CD4-positive, alpha-beta memory T cell (primary cell): ENCODE measurements at places on chromosomes 12 and 14. TPM values are rescaled to one million over a fixed set of nuclear protein-coding genes. Genes with fewer than 3 reads are reported as not detected.
A peak's percentile ranks its signal among the peaks of the same experiment; 100 is the strongest.

- H3K4me1 ChIP-seq, result peaks cover 16% of the 10 kb centered on the region
- DNase-seq, result no peak
- peaks cover 15% of the 10 kb centered on the region for H3K27me3 ChIP-seq
- H3K27ac ChIP-seq, result no peak within 1 kb of the TSS
- H3K4me3 ChIP-seq, result peak within 1 kb of the TSS; percentile 37
- H3K36me3 ChIP-seq, result no peaks in the 10 kb centered on the region
Observed at GRCh38 chr14:23183479-23183878, at the start of gene SLC7A8. Gene SLC7A8, minus strand, starts transcription at chr14:23183660. Its CDS starts 746 bp downstream, at chr14:23182914.

DNA sequence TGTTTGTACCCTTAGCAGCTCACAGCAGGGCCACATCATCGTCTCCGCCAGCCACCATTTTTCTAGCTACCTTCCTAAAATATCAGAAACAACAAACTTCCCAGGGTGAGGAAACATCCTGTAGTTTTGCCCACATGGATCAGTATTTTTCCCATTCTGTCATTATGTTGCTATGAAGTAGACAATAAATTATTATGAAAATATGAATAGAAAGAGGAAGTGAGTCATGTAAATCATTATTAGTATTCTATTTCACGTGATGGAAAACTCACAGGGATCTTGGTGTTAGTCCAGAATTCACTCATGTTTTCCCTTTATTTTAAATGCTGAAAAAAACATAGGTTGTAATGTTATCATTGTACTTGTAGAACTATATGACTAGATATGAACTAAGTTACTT lies 319.4 kb downstream of the SYT1 start:
- H3K27ac ChIP-seq, result no peak overlapping the region
- no peaks in the 10 kb centered on the region for H3K27me3 ChIP-seq
- no peak for DNase-seq
- H3K4me3 ChIP-seq, result no peak overlapping the region
- no peaks in the 10 kb centered on the region for H3K4me1 ChIP-seq

- H3K4me1 ChIP-seq, result no peaks in the 10 kb centered on the region
- no peaks in the 10 kb centered on the region for H3K27me3 ChIP-seq
- H3K27ac ChIP-seq, result no peak overlapping the region
Observed at GRCh38 chr14:40368314-40368713, 936.1 kb upstream of the FBXO33 start.

GRCh38 chr12:125114365-125115141 lies 49.3 kb downstream of the AACS start:
- H3K4me1 ChIP-seq, result no peaks in the 10 kb centered on the region
- no peak for DNase-seq
- H3K27ac ChIP-seq, result no peak overlapping the region
- no peak overlapping the region for H3K4me3 ChIP-seq

DNA sequence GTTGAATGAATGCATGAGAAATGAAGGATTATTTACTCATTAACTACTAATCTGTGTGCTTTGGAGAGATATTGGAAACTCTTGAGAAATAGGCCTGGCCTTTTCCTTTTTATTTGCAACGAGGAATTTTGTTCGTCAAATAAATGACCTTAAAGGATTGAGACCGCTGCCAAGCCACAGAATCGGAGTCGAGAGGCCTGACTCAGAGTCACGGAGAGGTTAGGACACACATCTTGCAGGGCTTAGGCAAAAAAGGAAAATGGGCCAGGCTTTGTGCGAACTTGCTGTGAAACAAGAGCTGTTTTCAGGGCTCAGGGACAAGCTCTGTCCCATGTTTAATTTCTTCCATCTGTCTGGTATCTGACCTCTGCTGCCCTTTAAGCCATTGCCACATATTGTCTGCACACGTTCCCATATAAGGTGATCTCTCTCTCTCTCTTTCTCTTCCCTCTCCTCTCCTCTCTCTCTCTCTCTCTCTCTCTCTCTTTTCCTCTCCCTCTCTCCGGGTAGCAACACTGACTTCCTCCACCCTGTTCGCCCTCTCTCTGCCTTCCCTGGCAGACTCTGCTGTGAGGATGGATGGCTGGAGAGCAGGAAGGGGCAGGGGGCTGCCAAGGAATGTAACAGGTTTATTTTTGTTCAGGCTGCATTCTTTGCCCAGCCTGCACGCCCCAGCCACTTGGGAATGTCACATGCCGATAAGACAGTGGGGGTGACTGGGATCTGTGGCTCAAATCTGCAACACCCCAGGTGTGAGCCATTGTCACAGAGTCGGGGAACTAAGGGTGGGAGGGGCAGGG lies 14.9 kb upstream of the IFT81 start:
- H3K4me1 ChIP-seq, result no peaks in the 10 kb centered on the region
- no peak overlapping the region for H3K4me3 ChIP-seq
- no peaks in the 10 kb centered on the region for H3K36me3 ChIP-seq
- DNase-seq, result no peak
- no peak overlapping the region for H3K27ac ChIP-seq

GRCh38 chr12:5633106-5633505 lies 201.2 kb downstream of the NTF3 start:
- H3K27ac ChIP-seq, result no peak overlapping the region
- DNase-seq, result no peak
- H3K27me3 ChIP-seq, result no peaks in the 10 kb centered on the region
- no peak overlapping the region for H3K4me3 ChIP-seq
- no peaks in the 10 kb centered on the region for H3K36me3 ChIP-seq
- no peaks in the 10 kb centered on the region for H3K4me1 ChIP-seq

- no peak overlapping the region for H3K27ac ChIP-seq
- peaks cover 23% of the 10 kb centered on the region for H3K4me1 ChIP-seq
- DNase-seq, result no peak
- H3K36me3 ChIP-seq, result no peaks in the 10 kb centered on the region
Observed at GRCh38 chr12:116202940-116203339, 74.6 kb downstream of the MED13L start.

GRCh38 chr12:96143392-96143791 lies 50.8 kb upstream of the ELK3 start:
- H3K27me3 ChIP-seq, result no peaks in the 10 kb centered on the region
- no peaks in the 10 kb centered on the region for H3K36me3 ChIP-seq
- peak; percentile 8 for DNase-seq
- H3K4me1 ChIP-seq, result peaks cover 15% of the 10 kb centered on the region
- no peak overlapping the region for H3K4me3 ChIP-seq
- H3K27ac ChIP-seq, result no peak overlapping the region

DNA sequence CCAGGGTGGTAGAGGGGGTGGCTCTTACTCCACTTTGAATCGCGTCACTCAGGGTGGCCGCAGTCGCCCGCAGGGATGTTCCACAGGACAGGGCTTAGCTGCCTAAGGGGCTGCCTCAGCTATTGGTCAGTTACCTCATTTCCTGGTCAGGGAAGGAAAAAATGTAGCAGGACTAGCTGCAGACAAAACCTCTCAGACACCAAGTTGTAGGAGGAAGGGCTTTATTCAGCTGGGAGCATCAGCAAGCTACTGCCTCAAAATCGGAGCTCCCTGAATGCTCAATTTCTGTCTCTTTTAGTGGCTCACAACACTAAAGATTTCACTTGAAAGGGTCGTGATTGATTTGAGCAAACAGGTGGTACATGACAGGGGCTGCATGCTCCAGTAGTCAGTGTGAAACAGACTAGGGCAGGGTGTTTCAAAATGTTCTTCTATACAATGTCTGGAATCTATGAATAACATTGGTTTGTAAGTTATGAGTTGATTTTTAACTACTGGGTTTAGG lies 6.4 kb upstream of the CLEC6A start:
- H3K4me3 ChIP-seq, result no peak overlapping the region
- no peak for DNase-seq
- no peaks in the 10 kb centered on the region for H3K27me3 ChIP-seq
- no peaks in the 10 kb centered on the region for H3K36me3 ChIP-seq

- H3K27me3 ChIP-seq, result no peaks in the 10 kb centered on the region
- no peak overlapping the region for H3K4me3 ChIP-seq
- H3K36me3 ChIP-seq, result no peaks in the 10 kb centered on the region
Observed at GRCh38 chr12:116919706-116920485, 9.1 kb downstream of the FBXW8 start.

DNA sequence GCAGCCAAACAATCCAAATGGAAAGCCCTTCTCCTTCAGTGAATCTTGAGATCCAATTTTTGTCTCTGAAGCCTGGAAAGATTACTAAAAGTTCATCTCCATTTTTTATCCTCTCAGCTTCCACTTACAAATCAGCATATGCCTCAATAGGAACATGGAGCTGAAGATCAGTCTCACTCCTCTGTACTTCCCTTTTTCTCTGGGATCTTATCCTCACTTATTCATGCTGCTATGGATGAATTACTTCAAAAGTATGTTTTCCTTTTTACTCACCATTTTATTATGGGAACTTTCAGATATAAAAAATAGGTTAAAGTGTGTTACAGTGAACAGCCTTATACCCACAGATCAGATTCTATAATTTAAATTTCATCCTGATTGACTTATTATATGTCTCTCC lies 14.4 kb upstream of the NTF3 start:
- no peak overlapping the region for H3K4me3 ChIP-seq
- no peak for DNase-seq
- H3K27ac ChIP-seq, result no peak overlapping the region
- no peaks in the 10 kb centered on the region for H3K27me3 ChIP-seq
- no peaks in the 10 kb centered on the region for H3K4me1 ChIP-seq
- H3K36me3 ChIP-seq, result no peaks in the 10 kb centered on the region

DNA sequence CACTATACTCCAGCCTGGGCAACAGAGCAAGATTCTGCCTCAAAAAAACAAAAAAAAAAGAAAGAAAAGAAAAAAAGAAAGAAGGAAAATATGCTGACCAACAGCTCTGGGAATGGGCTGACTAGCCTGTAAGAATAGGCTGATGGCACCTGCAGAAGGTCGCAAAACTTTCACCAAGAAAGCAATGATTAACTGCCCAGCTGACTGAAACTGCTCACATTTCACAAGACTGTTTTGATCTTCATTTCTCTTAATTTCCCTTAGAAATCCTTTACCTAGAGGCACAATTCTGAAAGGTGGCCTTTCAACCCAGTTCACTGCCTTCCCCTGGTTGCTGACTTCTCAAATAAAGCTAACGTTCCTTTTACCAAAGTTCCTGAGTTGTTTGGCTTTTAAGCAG lies 12.4 kb downstream of the BEST3 start:
- DNase-seq, result no peak
- H3K4me3 ChIP-seq, result no peak overlapping the region
- no peaks in the 10 kb centered on the region for H3K27me3 ChIP-seq
- no peaks in the 10 kb centered on the region for H3K36me3 ChIP-seq
- H3K27ac ChIP-seq, result no peak overlapping the region
- no peaks in the 10 kb centered on the region for H3K4me1 ChIP-seq

- H3K36me3 ChIP-seq, result no peaks in the 10 kb centered on the region
- H3K4me1 ChIP-seq, result no peaks in the 10 kb centered on the region
- H3K4me3 ChIP-seq, result no peak overlapping the region
- no peak overlapping the region for H3K27ac ChIP-seq
Observed at GRCh38 chr14:39219075-39219499, 14.6 kb upstream of the MIA2 start.

GRCh38 chr12:40561395-40561966 lies 130.8 kb upstream of the CNTN1 start:
- H3K36me3 ChIP-seq, result no peaks in the 10 kb centered on the region
- H3K4me3 ChIP-seq, result no peak overlapping the region
- DNase-seq, result no peak
- H3K27ac ChIP-seq, result no peak overlapping the region

DNA sequence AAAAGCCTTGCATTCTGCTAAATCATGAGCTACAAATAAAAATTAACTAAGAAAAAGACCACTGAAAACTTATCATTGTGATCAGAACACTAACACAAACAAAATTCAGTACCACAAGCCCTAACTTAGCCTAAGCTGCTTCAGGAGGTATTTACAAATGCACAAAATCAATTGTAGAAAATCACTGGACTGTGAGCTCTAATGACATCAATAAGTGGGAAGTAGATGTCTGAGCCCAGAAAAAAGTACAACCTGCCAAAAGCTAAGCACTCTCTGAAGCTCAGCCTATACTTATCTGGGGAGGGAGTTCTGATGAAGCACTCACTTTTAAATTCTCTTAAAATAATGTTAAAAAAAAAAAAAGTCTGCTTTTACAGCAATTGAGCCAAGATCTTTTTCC lies 92.9 kb downstream of the SLCO1B1 start:
- no peaks in the 10 kb centered on the region for H3K27me3 ChIP-seq
- no peak overlapping the region for H3K4me3 ChIP-seq
- no peaks in the 10 kb centered on the region for H3K36me3 ChIP-seq
- no peaks in the 10 kb centered on the region for H3K4me1 ChIP-seq
- no peak overlapping the region for H3K27ac ChIP-seq

DNA sequence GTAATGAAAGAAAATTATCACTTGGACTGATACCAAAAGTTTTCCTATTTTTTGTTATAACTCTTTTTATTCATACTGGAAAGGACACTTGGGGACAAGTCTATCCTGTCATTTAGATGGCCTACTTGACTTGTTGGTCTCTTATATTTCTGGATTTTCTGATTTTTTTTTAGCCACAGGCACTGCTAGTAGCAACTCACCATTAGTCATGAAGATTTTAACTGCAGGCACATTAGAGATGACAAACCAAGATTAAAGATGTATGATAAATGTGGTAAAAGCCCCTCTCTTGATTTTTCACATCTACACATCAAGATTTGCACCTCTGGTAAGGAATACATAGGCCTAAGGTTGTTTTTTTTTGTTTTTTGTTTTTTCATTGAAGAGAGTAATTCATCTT lies 217.0 kb downstream of the SLC25A21 start:
- no peak overlapping the region for H3K27ac ChIP-seq
- H3K27me3 ChIP-seq, result no peaks in the 10 kb centered on the region
- no peak overlapping the region for H3K4me3 ChIP-seq
- no peaks in the 10 kb centered on the region for H3K36me3 ChIP-seq
- H3K4me1 ChIP-seq, result no peaks in the 10 kb centered on the region

DNA sequence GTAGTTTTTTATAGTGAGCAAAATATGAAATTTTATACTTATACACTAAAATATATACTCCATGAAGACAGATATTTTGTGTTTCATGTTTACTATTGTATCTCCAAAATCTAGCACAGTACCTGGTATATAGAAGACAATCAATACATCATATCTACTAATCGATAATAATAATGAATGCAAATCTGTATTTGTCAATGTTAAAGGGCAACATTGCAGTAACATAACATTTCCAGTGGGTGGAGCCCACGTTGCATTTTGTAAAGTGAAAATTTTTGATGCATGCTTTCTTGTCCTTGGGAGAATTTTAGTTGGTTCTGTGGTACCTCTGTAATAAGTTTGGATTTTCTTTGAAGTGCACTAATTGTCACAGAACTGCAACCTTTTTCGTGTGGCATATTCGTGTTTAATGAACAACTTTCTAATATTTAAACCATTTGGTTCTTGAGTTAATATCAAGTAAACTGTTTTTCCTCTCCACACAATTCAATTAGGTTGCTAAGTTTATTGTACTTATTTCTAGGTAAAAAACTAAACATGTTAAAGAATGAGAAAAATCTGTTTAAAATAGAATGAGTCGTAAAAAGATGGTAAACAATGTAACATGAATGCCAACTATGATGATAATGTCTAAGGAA lies 47.4 kb downstream of the AVPR1A start:
- no peak overlapping the region for H3K4me3 ChIP-seq
- no peaks in the 10 kb centered on the region for H3K27me3 ChIP-seq
- H3K27ac ChIP-seq, result no peak overlapping the region
- H3K36me3 ChIP-seq, result no peaks in the 10 kb centered on the region

- no peaks in the 10 kb centered on the region for H3K27me3 ChIP-seq
- no peak for DNase-seq
- H3K27ac ChIP-seq, result no peak within 1 kb of the TSS
- no peak within 1 kb of the TSS for H3K4me3 ChIP-seq
Observed at GRCh38 chr14:95685978-95686922, at the start of gene TCL1B. Gene TCL1B, plus strand, starts transcription at chr14:95686426. Its CDS starts 42 bp downstream, at chr14:95686468.

FKBP3 gene
- polyA plus RNA-seq, result 101 TPM

GON7 gene
- 23.0 TPM for polyA plus RNA-seq

NKX2-1 gene
- polyA plus RNA-seq, result not detected

CMKLR1 gene
- 0.08 TPM for polyA plus RNA-seq

TRHDE gene
- not detected for polyA plus RNA-seq

AVPR1A gene
- not detected for polyA plus RNA-seq

KRT77 gene
- polyA plus RNA-seq, result not detected

ETNK1 gene
- 18.7 TPM for polyA plus RNA-seq

MMAB gene
- 30.2 TPM for polyA plus RNA-seq

PTPRQ gene
- not detected for polyA plus RNA-seq

DHRS2 gene
- not detected for polyA plus RNA-seq
